ENCODE measurements at places on chromosomes 1 and 21.

DNA sequence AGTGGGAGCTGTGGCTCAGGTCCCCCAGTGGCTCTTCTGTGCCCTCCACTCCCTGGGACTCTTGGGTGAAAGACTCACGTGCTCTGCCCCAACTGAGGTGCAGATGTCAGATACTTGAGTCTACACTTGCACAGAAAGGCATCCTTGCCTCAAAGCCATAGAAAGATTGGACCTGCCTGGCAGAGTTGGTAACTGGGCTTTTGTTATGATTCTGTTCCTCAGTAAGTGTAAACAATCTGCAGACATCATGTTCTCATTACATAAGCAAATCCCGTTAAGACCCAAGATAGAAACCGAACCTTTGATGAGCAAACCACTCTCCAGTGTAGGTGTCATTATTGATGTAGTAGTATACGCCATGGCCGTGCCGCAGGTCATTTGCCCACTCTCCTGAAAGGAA, 10.0 kb downstream of the RSPH1 start:
- DNase-seq, result no peak

DNA sequence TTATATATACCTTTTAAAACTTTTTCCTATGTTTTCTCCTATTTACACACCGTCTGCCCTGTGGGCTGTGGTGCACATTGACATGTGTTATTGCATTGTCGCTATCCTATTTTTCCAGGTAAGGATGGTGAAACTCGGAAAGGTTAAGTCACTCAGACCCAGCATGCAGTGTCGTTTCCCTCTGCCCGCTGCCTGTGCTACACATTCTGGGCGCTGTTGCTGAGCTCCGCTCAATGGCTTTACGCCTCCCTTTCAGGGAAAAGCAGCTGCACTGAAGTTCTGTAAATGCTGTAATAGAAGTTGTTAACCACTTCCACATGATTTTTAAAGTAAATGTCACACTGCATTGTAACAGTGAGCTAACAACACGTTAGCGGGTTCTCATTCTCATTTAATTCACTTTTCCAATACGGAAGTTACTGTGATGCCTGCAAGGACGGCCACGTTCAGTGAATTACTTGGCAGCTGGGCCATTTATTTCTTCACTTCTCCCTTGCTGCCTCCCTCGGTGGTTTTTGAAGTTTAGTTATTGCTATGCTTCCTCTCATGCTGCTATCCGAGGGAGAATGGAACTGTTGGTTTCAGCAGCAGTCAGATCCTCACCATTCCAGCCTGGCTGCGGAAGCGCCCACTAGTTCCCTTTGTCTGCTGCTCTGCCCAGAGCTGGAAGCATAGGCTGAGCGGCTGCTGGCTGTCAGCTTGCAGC, 288.7 kb downstream of the SPATA17 start:
- DNase-seq, result peak; percentile 34

DNA sequence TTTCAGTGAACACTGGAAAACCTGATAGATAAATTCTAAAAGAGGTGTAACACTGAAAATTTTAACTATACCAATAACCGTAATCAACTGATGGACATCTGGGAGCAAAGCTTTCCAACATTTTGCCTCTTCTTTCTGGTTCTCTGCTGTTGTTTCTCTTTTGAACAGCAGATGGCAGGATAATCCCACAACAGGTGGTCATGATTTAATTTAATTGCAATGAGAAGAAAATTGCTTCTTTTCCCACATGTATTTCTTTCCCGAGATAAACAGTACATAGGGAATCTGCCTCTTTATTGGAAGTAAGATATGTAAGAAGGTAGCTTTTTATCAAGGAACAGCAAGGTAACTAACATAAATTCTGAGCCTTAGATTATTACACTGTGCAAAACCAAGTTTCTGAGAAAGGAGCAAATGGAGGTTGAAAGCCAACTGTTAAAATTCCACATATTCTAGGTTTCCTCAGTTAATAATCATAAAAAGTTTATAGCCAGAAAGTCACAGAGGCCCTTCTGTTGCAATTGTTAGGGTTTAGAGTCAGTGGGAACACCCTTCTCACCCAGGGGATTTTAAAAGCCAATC, 72.9 kb downstream of the RPS6KA1 start:
- DNase-seq, result peak; percentile 69

DNA sequence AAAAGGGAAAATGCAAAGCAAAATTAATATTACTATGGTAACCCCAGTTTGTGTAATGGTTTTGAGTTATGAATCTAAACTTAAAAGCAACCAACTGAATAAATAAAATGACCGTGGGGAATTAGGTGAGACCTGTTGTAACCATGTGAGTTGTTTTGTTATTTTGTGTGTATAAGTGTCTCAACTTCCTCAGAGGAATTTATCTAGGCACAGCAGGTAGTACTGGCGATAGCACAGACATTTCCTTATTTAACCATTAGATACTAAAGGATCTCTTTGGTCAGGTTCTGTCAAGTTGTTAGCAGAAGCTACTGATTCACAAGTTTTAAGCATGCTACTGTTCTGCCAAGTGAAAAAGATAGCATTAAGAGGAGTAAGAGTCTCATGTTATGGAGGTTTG, 39.3 kb upstream of the LRRC7 start:
- DNase-seq, result no peak

DNA sequence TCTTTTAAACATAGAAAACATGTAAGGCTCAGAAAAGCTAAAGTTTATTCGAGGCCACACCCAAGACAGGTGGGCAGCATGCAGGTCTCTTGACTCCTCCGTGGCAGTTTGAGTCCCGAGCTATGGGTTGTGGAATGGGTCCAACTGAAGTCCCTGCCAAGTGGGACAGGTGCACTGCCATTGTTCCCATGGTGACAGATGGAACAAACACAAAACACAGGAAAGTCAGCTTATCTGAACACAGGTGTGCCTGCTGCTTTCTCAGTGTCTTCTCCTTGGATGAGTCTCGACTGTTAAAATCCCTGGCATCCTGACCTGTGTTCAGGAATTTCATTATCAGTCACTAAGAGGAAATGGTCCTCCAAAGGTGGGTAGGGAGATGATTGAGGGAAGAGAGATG, 99.0 kb upstream of the RAB4A start:
- no peak for DNase-seq

GRCh38 chr1:26155370-26156284, 3.3 kb upstream of the FAM110D start:
- no peak for DNase-seq

DNA sequence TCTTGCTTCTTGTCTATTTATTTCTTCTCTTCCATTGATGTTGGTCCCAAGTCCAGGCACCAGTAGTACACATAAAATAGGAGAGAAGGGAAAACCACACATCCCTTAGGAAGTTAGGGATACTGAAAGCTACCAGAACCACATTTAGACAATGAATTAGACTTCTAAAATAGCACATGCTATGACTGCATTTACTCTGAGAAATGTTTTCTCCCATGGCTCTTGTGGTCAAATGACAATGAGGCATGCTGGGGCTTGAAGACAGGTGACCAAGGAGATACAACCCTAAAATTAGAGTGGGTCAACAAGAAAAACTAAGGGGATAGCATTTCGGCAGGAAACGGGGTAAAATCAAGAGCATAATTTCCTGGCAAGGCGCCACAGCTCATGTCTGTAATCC, 17.1 kb downstream of the MTOR start:
- no peak for DNase-seq

DNA sequence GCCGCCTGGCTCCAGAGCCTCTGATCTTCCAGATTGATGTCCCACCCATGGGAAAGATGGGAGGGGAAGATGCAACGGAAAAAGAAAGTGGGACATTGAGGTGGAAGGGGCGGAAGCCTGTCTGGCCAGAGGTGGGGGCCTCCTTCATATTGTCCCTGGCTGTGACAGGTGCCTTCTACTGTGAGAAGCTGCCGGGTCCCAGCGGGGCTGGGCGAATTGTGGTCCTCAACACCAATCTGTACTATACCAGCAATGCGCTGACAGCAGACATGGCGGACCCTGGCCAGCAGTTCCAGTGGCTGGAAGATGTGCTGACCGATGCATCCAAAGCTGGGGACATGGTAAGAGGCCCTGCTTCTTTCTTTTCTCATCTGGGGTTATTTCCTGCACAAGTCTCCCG, 5.6 kb upstream of the XKR8 start:
- no peak for DNase-seq

- no peak for DNase-seq
These were observed 89.3 kb downstream of the ITPKB start for GRCh38 chr1:226649780-226650179.

GRCh38 chr1:89112871-89113613, 12.9 kb downstream of the GBP2 start:
- no peak for DNase-seq

GRCh38 chr1:154989195-154989860, 4.1 kb upstream of the LENEP start:
- DNase-seq, result no peak

- peak; percentile 76 for DNase-seq
These were observed 6.6 kb upstream of the AK4 start for GRCh38 chr1:65141394-65141793.

DNA sequence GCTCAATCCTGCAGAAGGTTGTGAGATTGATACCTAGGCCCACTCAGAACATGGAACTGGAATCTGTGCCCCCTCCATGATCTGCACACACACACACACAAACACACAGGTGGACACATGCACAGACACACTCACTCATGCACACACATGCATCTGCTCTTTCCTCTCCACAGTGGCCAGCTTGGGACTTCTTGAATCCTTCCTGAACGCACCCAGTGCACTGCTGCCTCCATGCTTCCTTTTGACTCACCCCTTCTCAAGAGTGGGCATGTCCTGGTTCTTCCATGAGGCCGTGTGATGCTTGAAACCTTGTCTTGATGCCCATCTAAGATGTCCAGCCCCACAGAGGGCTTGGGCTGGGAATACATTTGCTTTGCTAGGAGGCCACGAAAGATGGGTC, 25.4 kb upstream of the TENT5C start:
- no peak for DNase-seq

DNA sequence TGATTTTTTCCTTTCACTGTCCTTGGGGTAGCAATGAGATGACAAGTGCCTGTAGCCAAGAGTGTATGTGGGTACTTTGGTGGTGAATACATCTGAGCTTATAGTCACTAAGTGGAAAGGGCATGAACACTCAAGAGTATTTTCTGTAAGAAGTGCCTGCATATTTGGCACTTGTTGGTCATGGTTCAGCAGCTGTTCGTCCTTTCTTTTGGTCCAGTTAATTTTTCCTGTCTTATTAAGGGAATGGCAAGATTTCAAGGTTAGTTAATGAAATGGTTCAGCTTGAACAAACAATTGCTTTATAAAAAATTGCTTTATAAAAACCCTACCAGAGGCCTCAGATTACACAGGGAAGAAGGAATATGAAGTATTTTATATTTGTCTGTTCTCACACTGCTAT, 48.6 kb upstream of the GPR52 start:
- no peak for DNase-seq

GRCh38 chr1:172401477-172401876, 19.0 kb upstream of the C1orf105 start:
- DNase-seq, result no peak

- peak; percentile 8 for DNase-seq
These were observed 390.6 kb downstream of the PTPRC start for GRCh38 chr1:199029401-199029800.

GRCh38 chr1:23419180-23419579, 5.4 kb downstream of the TCEA3 start:
- DNase-seq, result no peak

DNA sequence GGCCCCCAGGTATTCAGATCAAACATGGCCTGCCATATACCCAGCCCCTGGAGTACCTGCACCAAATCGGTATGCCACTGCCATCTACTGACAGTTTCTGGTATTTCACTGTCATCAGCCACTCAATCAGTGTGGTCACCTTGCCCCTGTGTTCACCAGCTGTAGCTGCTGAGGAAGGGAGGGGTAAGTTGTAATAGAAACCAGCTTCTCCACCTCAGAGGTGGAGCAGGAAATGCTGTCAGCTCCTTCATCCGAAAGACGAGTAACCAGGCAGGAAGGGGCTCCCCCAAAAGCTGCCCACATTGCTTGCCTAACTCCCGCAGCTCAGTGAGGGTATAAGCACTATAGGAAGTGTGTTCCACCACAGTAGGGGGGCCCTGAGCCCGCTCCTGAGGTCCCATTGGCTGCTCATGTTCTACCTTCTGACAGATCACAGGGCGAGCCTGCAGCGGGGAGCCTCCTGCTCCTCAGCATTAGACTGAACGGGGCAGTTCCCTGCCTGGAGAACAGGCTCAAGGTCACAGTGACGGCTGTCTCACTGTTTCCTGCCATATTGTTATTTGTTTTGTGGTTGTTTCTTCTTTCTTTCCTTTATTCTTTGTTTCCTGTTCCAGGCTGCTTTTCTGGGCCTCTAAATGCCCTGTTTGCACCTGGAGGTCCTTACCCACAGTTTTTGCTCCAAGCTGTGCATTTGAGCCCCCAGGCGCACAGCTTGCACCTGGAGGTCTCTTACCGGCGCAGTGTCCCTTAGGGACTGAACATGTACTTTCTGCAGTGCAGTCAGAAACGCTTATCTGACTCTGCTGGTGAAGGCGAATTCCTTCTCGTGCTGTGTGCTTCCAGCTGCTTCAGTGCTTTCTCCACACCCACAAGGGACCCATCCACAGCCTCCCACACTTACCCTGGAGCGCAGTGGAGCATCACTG, 1638.3 kb downstream of the MRPL39 start:
- DNase-seq, result no peak

DNA sequence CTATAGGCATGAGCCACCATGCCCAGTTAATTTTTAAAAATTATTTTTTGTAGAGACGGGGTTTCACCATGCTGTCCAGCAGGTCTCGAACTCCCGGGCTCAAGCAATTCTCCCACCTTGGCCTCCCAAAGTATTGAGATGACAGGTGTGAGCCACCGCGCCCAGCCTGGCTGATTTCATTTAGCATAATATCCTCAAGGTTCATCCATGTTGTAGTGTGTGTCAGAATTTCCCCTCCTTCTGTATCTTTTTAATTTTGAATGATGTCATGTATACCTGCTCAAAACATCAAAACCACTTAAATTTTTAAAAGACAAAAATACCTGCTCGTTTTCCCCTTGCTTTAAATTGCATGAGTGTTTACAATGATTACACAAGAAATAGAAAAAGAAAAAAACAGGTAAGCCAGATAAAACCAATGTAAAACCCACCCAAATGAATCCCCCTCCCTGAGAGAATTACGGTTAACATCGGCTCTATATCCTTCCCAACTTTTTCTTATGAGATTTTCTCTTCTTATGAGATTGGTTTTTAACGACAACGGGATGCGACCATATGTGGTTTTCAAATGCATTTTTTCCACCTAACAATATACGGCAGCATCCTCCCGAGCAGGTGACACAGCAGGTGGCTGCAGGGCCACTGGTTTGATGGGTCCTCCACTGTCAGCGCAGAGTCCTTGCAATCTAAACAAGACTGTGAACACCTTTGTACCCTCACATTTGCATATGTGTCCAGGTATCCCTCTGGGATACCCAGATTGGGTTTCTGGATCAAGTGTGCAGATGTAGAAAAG, 22.1 kb downstream of the IFFO2 start:
- DNase-seq, result no peak

- DNase-seq, result no peak
These were observed 168.2 kb upstream of the DPT start for GRCh38 chr1:168897249-168897648.

- no peak for DNase-seq
These were observed 21.6 kb downstream of the AADACL4 start for GRCh38 chr1:12665511-12665910.

- DNase-seq, result no peak
These were observed 1144.6 kb upstream of the ADGRL2 start for GRCh38 chr1:80656014-80656636.

Data from AG20443 (cell line).